ENCODE measurements at places on chromosomes 6 and 20. TPM values are rescaled to one million over a fixed set of nuclear protein-coding genes. Genes with fewer than 3 reads are reported as not detected.

DNA sequence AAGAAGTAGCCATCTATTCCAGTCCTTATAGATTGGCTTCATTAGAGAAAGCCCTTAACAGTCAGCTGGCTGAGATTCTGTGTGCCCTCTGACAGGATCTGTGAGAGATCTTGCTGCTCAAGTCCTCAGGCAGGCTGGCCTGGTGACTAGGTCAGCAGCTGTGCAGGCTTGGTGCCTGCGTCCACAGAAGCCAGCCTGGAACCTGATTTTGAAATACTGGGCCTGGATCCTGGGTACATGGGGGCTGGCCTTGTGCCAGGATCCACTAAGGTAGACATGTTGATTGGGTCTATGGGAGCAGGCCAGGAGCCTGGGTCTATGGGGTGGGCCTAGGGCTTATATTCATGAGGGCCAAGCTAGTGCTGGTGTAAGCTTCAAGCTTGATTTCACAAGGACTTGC lies 381.8 kb upstream of the MARCKS start:
- DNase-seq, result no peak

DNA sequence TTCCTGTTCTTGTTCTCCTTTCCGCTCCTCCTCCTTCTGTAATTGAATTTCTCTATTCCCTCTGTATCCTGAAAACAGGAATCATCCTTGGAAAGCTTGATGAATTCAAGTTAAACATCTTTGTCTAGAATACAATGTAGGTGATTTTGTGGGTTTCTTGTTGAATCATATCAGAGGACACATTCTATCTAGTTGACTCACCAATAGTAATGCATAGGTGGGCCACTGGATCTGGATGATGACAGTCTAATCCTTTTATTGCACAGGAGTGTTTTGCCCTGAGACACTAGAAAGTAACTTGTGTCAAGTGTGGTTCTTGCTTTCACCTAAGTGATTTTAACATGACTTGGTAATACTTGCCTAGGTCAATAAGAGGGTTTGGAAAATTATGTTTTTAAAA lies 164.3 kb downstream of the RFPL4B start:
- no peak for DNase-seq

DNA sequence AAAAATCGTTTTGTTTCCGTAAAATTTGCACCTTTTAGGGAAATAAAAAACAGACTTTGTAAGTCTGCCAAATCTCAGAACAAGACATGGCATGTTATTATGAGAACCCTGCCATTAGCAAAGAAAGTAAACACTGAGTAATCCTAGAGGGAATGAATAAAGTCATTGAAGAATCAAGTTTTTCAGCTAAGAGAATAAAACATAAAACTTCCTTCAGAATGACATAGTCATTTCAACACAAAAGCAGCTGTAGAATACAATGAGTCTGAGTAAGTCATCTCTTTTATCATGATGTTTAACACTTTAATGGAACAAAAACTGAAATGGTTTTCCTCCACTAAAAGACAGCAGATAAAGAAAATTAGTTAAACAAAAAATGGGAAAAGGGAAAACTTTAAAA lies 10.3 kb upstream of the DST start:
- no peak for DNase-seq

- DNase-seq, result peak; percentile 31
Observed at GRCh38 chr20:61512475-61512874, 260.4 kb downstream of the CDH4 start.

SLC22A16 gene
- 0.69 TPM for total RNA-seq

GRCh38 chr6:115001731-115002350 lies 659.0 kb upstream of the HS3ST5 start:
- no peak for DNase-seq

GRCh38 chr6:37092923-37093727 lies 76.8 kb upstream of the PIM1 start:
- no peak for DNase-seq

MUC22 gene
- total RNA-seq, result not detected

SYCP2L gene
- 2.0 TPM for total RNA-seq

PLA2G7 gene
- 1.8 TPM for total RNA-seq

- no peak for DNase-seq
Observed at GRCh38 chr6:76671751-76672150, 599.3 kb upstream of the IMPG1 start.

POM121L2 gene
- total RNA-seq, result not detected

SOBP gene
- total RNA-seq, result 18.6 TPM

GRCh38 chr6:82893889-82894652 lies 171.6 kb downstream of the UBE3D start:
- DNase-seq, result no peak

DEF6 gene
- 9.9 TPM for total RNA-seq
